ENCODE measurements at places on chromosomes 7 and 10.

DNA sequence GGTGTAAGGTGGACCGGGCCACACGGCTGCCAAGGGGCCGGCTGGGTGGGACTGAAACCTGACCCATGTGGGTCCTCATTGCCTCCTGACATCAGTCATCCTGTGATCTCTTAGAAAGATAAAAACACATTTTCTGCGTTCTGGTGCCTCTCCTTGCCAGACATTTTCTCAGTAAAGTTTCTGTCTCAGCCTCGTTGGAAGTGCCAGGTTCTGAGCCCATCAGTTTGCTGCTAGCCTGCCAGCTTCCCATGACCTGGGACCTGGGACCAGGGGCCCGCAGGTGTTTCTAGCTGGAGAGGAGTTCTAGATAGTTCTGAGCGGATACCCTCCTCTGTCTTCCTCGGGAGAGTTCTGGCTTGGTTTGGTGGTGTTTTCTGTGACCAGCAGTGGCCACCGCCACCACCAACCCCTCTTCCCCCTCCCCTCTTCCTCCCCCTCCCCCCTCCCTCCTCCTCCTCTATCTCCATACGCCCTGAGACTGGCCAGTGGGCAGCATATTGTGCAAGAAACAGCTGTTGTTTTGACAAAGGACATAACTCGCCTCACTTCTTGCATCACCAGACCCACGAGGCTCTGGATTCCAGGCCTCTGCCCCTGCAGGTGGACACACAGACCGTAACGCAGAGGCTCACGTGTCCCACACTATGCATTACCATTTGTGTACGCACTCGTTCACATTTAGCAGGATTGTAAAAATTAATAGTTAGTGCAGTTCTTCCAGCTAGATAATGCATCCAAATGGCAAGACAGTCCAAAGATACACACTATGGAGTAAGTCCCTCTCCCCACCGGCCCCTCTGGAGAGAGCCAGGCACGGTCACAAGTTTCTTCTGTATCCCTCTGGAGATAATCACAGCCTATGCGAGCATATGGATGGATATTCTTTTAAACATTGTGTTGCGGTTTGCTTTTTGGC, 94.6 kb downstream of the CUX1 start:
- DNase-seq, result no peak

DNA sequence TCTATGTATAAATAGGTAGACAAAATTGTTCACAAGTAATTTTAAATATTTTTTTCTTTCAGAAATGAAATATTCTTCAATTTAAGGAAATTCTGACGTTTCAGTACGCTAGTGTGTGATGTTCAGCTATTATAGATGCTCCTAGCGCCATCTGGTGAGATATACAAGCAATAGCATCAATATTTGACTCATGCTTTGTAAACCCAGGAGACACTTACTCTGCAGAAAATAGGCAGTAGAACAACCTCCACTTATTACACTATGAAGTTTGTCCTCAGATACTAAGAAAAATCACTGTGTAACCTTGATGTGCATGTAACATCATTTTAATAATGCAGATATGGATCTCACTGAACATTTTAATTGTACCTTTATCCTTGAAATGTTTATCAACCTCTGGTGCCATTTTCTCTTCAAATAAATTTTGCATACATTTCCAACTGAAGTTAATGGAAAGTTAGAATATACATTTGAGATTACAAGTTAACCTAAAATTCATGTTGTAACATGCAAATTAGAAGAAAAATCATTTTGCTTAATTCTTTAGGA, 151.5 kb upstream of the FAM3C start:
- DNase-seq, result peak; percentile 71

DNA sequence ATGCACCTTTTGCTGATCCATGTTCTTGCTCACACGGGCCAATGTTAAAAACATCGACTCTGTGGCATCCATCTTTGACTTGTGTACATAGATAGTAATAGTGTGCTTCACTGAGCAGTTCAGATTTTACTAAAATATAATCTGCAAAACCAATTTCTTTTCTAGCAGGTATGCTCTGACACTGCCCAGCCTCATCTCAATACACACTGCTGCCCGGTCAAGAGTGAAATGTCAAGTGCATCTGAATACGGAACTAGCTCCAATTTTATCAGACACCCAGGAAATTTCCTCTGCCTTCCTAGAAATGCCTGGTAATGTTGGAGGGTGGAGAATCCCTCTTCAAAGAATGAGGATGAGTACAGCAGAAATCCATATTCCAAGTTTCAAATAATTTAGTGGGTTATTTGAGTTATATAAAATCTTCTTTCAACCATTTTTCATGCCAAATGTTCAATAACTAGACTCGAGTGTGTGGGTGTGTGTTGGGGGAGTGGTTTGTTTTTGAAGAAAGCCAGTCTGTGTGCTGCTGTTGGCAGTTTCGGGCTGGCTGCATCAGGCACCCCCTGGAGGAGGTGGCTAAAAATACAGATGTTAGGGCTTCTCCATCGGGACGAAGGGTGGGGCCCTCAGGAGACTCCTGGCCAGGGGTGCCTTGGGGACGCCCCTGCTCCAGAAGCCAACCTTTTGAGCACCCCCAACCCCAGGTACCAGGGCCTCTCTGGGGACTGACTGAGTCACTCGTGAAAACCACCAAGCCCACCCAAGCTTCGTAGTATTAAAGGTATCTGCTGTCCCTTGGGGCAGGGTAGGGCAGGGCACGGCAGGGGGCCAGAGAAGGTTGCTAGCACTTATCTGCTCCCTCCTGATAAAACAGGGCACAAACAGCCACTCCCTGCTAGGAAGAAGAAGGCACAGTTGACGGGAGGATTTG, 15.4 kb downstream of the CTBP2 start:
- no peak for DNase-seq

- DNase-seq, result no peak
Observed at GRCh38 chr10:24475598-24475997, 248.1 kb downstream of the ARHGAP21 start.

DNA sequence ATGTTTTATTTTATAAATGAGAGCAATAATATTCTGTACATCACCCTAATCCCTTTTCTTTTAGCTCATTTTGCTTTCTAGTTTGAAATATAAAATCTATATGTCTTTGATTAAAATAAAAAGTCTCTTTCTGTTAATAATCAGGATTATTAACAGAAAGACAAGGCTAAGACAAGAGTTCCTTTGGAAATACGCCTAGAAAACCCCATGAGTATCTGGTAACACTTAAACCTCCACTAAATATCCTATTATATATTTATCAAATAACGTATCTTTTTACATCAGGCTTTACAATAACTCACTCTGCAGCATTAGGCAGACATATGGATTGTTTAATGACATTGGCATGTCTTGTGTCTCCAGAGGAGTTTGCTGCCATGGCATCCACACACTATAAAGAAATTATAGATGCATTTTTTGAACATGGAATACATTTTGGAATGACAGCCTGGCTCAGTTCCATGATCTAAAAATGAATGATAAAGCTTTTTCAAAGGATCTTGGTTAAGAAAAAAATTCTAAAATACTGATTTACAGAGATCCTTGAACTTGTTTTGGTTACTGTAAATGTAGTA, 98.7 kb downstream of the TMEM26 start:
- no peak for DNase-seq

GRCh38 chr7:137475966-137476365, 132.4 kb upstream of the PTN start:
- no peak for DNase-seq

DNA sequence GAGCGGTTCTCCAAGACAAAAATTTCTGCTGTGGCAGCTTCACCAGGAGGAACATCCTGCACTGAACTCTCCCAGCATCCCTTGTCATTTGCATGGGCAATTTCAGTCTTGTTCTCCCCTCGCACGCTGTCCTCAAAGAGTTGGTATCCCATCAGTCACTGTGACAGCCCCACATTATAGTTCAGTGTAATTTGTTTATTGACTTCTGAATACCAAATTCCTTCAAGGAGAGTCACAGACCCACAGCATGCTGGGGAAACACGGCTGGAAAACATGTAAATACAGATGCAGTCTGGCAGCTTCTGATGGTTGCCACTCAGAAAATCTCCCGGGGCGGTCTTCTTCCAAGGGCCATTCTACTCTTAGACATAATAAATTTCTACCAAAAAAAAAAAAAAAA, 151.0 kb upstream of the NEBL start:
- DNase-seq, result peak; percentile 19

- DNase-seq, result peak; percentile 48
Observed at GRCh38 chr7:19621740-19622139, 87.1 kb downstream of the POLR1F start.

GRCh38 chr7:119929891-119930290, 343.1 kb upstream of the KCND2 start:
- no peak for DNase-seq

- no peak for DNase-seq
Observed at GRCh38 chr10:131860806-131861440, 39.9 kb upstream of the PPP2R2D start.

DNA sequence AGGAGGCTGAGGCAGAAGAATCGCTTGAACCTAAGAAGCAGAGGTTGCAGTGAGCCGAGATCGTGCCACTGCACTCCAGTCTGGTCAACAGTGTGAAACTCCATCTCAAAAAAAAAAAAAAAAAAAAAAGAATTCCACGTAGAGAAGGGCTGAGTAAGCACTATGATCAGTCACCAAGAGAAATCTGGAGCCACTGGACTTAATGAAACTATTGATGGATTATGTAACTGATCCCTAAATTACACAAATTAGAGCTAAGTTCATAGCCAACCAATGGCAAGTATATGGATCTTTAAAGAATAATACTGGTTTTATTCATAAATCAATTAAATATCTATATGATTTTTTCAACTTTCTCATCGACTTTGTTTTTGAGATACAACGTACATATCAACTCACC, 72.2 kb upstream of the ABLIM1 start:
- DNase-seq, result no peak

DNA sequence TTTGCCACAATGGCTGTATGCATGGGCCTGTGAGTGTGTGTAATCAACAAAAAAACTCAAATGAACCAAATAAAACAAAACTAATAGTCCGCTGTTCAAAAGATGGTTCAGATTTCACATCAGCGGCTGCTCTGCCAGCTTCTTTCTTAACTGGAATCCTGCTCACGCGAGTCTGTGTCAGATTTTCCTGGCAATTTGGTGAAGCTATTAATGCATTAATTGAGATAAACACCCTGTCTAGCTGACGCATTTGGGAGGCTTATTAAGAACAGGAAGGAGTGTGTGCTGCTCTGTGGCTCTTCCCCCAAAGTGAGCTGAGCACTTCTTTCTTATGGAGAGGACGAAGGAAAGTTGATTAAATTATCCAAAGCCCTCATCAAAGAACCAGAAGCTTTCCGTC, 336.6 kb upstream of the MKI67 start:
- DNase-seq, result no peak

DNA sequence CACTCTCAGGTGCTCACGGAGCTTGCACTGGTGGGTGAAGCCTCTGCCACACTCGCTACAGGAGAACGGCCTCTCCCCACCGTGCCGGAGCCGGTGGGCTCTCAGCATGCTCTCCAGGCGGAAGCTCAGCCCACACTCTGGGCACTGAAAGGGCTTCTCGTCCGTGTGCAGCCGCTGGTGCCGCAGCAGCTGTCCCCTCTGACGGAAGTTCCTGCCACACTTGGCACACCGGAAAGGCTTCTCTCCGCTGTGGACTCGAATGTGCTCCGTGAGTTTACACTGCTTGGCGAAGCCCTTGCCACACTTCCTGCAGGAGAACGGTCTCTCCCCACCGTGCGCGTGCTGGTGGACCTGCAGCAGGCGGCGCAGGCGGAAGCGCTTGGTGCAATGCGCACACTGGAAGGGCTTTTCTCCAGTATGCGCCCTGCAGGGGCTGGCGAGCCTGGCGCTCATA, 19.3 kb downstream of the ZNF786 start:
- DNase-seq, result no peak

DNA sequence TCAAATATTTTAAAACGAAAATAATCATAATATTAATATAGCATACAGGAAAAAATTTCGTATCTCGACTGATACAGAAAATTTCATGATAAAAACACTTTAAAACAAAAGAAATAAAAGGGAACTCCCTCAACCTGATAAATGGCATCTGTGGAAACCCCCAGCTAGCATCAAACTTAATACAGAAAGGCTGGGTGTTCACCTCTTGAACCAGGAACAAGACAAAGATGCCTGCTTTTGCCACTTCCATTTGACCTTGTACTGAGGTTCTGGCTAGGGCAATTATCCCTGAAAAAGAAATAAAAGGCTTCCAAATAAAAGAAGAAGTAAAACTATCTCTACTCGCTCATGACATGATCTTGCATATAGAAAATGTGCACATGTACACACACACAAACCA, 2.5 kb upstream of the ALOX5 start:
- DNase-seq, result no peak

GRCh38 chr10:35563261-35563891, 41.8 kb upstream of the GJD4 start:
- peak; percentile 72 for DNase-seq

DNA sequence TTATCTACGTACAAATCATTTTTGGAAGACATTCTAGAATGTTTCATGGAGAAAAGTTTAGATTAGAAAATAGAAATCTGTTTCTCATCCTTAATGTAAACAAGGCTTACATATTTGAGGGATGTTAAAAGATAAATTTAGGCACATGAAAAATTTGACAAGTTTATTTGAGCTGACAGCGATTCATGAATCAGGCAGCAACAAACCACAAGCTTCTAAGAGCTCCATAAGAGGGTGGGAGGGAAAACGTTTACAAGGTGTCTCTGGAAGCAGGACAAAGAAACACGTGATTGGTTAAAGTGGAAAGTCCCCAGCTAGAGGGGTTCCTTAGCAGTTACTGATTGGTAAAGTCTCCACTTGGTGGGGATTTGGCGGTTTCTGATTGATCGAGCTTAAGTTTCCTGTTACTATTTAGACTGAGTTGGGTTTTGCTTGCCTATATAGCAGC, 228.9 kb upstream of the PITRM1 start:
- DNase-seq, result peak; percentile 65

DNA sequence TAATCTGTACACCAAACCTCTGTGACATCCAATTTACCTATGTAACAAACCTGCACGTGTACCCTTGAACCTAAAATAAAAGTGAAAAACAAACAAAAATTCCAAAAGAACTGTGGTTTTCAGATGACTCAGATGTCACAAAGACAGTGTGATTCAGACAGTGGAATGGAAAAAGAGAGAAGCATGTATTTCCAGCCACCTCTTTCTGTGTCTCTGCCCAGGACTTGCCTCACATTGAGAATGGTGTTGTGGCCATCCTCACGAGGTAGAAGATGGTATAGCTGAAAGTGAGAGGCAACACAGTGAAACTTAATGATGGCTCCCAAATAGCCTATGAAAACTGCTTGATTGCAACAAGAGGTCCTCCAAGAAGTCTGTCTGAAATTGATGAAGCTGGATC, 78.0 kb downstream of the ARL5B start:
- peak; percentile 66 for DNase-seq
